Cerebellar nuclear complex (tissue), 1 donor: ENCODE measurements at places on chromosomes 6 and 20.

DNA sequence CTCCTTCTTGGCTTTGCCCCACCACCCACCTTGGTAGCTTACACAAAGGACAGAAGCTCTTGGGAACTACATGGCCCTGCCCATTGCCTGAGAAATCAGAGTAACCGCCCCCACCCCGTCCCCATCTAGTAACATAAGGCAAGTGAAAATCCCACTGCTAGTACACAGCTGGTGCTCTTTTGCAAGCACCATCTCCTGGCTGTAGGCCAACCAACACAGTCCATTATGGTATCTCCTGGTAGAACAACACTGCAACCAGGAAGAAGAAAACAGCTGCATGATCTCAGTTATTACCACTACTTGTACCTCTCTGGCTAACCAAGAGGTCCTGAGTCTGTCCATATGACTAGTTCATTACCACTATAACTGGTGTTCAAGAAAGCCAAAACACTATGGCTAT, 841.1 kb upstream of the MANEA start:
- no peak for DNase-seq

- no peak for DNase-seq
These were observed 7.5 kb upstream of the AFG1L start for GRCh38 chr6:108287373-108287772.

GRCh38 chr6:41813469-41813868, 26.0 kb downstream of the TOMM6 start:
- DNase-seq: no peak

DNA sequence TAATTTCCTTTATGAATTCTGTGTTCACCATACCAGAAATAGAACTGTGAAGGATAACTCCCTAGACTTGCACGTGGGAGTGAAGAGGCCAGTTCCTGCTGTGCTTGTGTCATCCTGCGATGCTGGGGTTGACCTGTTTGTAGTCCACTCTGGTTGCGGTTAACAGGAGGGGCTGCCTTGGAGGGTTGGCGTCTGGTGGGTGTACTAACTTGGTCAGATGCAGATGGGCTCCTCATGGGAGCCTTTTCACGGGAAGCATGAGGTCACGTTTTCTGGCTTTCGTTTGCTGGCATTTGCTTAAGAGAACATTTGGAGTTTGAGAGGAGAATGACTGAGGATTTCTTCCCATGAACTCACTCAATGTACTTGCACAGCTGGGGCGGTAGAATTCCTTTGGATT, 41.2 kb downstream of the IGF2R start:
- DNase-seq: no peak

DNA sequence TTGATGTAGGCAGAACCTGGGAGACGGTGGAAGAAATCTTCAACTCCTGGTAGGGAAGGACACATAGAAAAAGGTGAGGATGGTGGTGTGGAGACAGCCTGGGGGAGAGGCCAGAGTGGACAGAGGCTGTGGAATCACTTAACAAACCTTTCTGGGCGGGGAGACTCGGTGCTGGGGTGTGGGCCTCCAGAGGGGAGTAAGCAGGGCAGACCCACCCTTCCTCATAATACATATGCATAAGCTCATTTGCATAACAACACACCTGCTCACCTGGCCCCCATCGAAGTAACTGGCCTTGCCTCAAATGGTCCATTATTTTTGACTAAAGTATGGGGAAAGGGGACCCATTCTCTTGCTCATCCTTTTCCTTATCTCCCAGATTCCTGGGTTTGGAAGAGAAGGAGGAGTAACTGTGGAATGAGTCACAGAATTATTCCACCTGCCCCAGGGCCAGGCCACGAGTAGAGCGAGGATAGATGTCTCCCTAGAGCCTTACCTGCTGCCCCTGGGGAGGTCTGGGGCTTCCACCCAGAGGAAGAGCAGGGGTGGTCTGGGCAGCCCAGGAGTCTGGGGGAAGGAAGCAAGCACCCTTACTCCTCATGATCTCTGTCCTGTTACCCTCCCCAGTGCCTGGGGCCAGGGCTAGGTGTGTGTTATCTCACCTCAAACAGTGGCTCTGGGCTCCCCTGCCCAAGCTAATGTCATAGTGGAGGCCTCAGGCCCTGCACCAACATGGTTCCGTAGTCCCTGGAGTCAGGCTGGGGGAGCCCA, 10.7 kb upstream of the VEGFA start:
- no peak for DNase-seq

GRCh38 chr20:44819936-44820335, 9.6 kb upstream of the RIMS4 start:
- no peak for DNase-seq

DNA sequence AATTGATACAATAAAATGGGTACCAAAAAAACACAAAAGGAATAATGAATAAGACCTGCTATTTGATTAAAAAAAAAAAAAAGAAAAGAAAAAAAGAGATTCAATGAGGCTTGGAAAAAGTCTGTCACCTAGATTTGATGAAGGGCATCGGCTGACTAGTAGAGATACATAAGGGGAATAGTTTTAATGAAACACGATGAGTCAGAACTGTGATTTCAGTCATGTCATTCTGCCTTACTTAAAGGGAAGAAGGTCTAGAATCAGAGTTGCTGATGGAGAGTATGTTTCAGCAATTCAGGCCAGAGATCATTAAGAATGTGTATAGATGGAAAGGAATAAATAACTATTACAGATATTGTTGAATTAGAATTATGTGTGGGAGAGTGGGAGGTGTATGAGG, 565.9 kb upstream of the RNF217 start:
- no peak for DNase-seq

- DNase-seq: no peak
These were observed 2.7 kb upstream of the MEI4 start for GRCh38 chr6:77650098-77650663.

GRCh38 chr6:28901831-28902230, 22.0 kb downstream of the TRIM27 start:
- DNase-seq: no peak

DNA sequence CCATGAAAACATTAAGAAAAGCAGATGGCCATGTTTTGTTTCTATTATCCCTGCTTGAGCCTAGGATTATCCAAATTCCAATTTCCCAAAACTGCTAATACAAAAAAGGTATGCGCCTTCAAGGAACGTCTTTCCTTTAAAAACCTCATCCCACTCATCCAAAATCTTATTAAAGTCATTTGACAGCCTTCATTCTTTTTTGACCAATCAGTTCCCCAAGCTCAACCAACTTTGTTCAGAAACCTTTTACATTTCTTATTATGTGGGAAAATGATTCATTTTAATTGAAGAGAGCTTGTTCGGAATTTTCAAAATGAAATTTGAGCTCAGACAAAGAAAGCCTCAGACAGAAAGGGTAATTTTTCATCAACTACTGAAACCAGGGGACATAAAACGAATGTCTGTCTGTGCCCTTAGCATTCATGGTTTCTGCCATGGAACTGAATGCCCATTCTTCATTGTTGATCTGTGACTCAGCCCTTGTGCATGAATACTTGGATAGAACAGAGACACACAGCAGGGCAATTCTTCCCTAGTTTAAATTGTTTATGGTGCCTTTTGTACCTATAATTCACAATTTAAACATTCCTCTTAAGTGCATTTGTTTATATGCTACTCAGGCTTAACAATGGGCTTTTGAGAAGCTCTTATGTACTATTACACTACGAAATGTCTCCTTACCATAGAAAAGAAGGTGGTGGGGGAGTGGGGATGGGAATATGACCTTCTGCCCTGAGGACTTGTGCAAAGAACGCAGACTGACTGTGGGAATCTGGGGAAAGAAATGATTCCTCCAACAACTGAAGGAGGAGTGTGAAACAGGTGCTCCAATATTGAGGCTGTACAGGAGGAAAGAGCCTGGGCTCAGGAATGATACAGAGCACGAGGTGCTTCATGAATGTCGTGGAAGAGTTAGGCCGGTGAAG, 49.8 kb upstream of the ERVFRD-1 start:
- DNase-seq: no peak

GRCh38 chr6:13848522-13849150, 34.3 kb upstream of the MCUR1 start:
- DNase-seq: no peak

DNA sequence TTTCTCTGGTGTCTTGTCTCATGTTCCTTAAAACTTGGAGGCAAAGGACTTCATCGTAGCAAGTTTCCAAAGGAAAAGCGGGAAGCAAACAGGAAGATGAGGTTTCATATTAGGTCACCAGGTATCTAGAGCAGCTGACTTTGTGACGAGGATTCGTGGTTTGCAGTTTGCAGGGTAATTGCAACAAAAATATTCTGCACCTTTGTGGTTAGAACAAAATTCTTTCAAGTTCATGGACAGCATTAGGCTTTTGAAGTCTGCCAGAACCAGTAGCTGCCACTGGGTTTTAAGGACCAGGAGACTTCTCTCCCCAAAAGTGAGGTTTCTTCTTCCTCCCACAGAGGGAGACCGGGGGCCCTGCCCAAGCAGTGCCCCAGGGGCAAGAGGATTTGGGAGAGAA, 63.4 kb downstream of the RPP40 start:
- DNase-seq: no peak

DNA sequence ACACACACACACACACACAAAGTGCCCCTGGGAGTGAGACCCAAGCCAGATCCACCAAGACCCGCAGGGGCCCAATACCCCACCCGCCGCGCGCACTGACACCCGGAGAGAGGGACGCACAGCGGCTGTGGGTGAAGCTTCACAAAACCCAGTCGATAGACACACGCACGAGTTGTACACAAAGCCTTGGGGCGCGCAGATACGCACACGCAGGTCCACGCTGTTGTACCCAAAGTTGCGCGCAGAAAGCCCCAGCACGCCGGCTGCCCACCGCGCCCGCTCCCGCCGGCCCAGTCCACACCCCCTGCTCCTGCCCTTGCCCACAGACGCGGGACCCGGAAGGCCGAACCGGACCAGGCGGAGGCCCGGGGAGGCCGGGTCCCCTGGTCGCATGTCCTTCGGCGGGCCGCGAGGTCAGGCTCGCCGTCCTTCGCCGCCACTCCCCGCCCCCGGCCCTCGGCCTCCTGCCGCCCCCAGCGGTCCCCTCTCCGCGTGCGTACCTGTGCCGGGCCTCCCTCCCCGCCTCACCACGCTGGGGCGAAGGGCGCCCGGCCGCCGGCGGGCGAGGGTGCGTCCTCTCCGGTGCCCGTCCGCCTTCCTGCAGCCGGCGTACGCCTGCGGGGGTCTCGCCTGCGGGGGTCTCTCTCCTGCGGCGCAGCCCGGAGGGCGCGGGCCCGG, at the start of gene TMEM74B:
TSS of gene TMEM74B (minus strand) at position 344 of the 678 bp plus-strand sequence. CDS start 1,180 bp downstream, outside the sequence.
- DNase-seq: no peak

DNA sequence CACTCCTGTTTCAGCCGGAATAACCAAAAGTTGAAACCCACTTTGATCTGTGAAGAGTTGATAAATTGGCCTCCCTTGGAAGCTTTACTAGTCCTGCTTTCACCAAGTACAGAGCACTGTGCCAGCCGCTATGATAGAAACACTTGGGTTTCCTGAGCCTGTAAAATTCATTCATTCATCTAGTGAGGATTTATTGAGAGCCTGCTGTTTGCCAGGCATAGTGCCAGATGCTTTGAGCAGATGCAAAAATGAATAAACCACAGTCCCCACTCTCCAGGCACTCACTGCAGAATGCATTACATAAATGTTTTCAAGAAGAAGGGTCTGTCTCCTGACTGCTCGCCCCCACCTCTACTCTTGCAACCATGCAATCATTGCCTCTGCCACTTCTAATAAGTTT, 25.3 kb upstream of the TMEM217 start:
- DNase-seq: no peak

DNA sequence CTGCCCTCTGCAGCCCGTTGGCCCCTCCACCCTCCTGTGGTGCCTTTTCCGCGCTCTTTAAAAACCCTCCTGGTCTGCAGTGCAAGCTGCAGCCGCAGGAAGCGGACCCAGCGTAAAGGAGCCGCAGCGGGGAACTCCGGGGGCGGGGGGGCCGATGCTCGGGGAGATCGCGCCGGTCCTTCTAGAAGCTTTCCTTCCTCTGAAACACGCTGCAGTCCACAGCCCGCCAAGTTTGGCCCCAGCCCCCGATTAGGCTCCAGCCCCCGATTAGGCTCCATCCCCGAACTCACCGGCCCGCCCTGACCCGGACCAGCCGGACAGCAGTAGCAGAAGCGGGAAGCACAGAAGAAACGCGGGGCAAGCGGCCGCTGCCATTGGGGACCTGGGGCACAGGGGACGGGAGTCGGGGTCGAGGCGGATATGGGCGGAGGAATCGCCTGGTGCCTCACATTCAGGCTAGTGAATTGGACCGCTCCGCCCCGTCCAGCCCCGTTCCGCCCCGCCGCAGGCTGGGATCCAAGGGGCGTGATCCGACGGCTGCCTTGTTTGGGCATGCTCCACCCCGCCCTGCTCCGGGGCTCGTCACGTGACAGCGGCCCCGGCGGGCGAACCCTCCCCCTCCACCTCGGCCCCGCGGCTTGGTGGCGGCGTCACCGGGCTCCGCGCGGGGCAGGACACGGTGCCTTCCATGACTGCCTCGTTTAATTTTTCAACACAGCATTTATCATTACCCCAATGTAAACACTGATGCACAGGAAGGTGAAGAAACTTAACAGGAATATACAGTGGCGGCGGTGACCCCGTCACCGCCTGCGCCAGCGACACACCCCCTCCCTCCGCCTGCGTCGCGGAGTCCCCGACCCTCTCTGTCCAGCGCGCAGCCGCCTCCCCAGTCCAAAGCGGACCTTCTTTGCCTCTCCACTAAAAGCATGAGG, 20.3 kb downstream of the RAET1L start:
- DNase-seq: no peak

- no peak for DNase-seq
These were observed 458.4 kb upstream of the BTBD3 start for GRCh38 chr20:11459090-11459890.

- no peak for DNase-seq
These were observed 212.3 kb upstream of the HSF2 start for GRCh38 chr6:122187186-122187585.

GRCh38 chr20:2168946-2169345, 67.3 kb downstream of the STK35 start:
- no peak for DNase-seq

- no peak for DNase-seq
These were observed 223.4 kb upstream of the FOXQ1 start for GRCh38 chr6:1088492-1089001.

DNA sequence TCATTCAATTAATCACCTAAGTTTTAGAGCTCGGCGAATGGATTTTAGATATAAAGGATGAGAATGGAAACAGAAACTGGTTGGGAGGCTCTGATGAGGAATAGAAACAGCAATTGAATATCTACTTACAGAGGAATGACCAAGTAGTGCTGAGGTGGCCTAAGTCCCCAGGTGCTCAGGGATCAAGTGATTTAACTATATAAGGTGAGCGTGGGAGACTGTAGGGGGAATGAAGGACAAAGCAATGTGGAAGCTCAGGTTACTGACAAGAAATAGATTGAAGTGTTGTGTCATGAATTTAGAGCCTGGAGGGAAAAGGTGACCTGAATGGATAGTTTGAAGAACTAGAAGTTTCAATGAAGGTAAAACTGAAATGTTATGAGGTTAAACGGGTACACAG, 495.4 kb upstream of the SOX4 start:
- no peak for DNase-seq

GRCh38 chr20:57421253-57422220, 30.3 kb downstream of the RBM38 start:
- no peak for DNase-seq

- DNase-seq: no peak
These were observed 990 bp downstream of the BPI start for GRCh38 chr20:38304845-38305447.

GRCh38 chr20:25495189-25495824, 87.8 kb downstream of the GINS1 start:
- DNase-seq: no peak

- DNase-seq: no peak
These were observed 88.5 kb downstream of the POPDC3 start for GRCh38 chr6:105091140-105091829.

- no peak for DNase-seq
These were observed 213.6 kb upstream of the PLCB4 start for GRCh38 chr20:8855315-8855714.
